ENCODE measurements at places on chromosomes 11 and 22. TPM values are rescaled to one million over a fixed set of nuclear protein-coding genes. Genes with fewer than 3 reads are reported as not detected.
A peak's percentile ranks its signal among the peaks of the same experiment; 100 is the strongest.

- H3K36me3 ChIP-seq: no peaks in the 10 kb centered on the region
- peaks cover 10% of the 10 kb centered on the region for H3K4me1 ChIP-seq
- no peak for DNase-seq
These were observed 110.8 kb upstream of the CD82 start for GRCh38 chr11:44454666-44455065.

DNA sequence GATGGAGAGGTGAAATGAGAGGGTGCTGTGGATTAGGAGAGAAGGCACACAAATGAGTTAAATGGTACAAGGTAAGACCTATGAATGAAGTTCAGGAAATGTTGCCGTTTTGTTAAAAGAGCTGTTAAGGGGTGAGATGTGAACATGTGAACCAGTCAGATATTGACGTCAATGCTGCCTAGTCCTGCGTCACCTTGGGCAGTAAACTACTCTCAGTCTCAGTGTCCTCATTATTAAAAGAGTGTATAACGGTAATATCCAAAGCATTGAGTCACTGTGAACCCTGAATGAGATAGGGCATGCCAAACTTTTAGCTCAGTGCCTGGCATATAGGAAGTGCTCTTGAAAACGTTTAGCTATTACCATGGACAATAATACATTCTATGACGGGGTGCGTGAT is 32.4 kb upstream of the SORL1-AS1 start:
- no peak for DNase-seq
- no peaks in the 10 kb centered on the region for H3K27me3 ChIP-seq
- peaks cover 3% of the 10 kb centered on the region for H3K4me1 ChIP-seq
- no peak overlapping the region for H3K27ac ChIP-seq

KRTAP5-7 gene
- polyA plus RNA-seq: not detected

GRCh38 chr11:46719048-46719542 is at the start of gene F2:
Gene F2, plus strand, starts transcription at chr11:46719213. Its CDS starts 23 bp downstream, at chr11:46719236.
- H3K4me1 ChIP-seq: no peaks in the 10 kb centered on the region
- DNase-seq: no peak
- H3K27me3 ChIP-seq: no peaks in the 10 kb centered on the region
- H3K4me3 ChIP-seq: no peak within 1 kb of the TSS
- no peaks in the 10 kb centered on the region for H3K36me3 ChIP-seq

DNA sequence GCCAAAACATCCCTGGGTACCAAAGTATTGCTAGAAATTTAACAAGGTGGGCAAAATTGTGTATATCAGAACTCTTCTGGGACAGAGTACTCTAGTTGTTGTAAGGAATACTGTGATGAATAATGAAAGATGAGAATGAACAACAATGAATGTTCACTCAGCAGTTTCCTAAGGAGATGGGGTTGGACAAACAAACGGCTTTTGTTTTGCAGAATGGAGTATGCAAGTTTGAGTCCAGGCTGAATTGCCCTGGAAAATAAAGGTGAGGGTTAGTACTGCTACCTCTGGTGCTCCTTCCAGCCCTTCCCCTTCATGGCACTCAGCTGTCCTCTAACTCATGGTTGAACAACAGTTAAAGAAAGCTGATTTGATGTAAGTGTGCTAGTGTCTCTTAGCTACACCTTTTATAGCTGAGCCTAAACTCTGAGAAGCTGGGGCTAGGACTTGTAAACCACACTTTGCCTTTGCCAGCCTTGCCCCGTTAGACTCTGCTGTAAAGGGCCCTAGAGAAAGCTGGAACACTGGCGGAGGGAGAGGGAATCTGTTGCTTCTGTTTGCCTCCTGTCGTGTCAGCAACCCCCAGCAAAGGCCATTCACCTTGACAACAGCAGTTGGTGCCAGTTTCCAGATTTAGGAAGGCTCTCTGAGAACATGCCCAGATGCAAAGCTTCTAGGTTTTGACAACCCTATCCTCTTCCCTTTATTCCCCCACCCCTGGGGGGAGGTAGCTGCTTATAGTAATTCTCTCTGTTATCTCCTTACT is 41.2 kb upstream of the POLD3 start:
- H3K27me3 ChIP-seq: no peaks in the 10 kb centered on the region
- DNase-seq: no peak
- no peak overlapping the region for H3K4me3 ChIP-seq
- no peak overlapping the region for H3K27ac ChIP-seq

- peaks cover 22% of the 10 kb centered on the region for H3K4me1 ChIP-seq
- H3K27ac ChIP-seq: peak overlapping the region; percentile 31
- H3K27me3 ChIP-seq: no peaks in the 10 kb centered on the region
- peak; percentile 53 for DNase-seq
These were observed 78.5 kb upstream of the NCAM1 start for GRCh38 chr11:112882494-112883381.

GRCh38 chr11:112176077-112176476 is 765 bp downstream of the BCO2 start:
- peaks cover 3% of the 10 kb centered on the region for H3K4me1 ChIP-seq
- no peaks in the 10 kb centered on the region for H3K36me3 ChIP-seq
- peak overlapping the region; percentile 93 for H3K27ac ChIP-seq
- H3K4me3 ChIP-seq: peak overlapping the region; percentile 42

GRCh38 chr22:24330636-24331035 is 60.0 kb downstream of the SPECC1L start:
- H3K36me3 ChIP-seq: peaks cover 26% of the 10 kb centered on the region
- H3K4me1 ChIP-seq: no peaks in the 10 kb centered on the region
- no peak overlapping the region for H3K27ac ChIP-seq
- no peak overlapping the region for H3K4me3 ChIP-seq

DNA sequence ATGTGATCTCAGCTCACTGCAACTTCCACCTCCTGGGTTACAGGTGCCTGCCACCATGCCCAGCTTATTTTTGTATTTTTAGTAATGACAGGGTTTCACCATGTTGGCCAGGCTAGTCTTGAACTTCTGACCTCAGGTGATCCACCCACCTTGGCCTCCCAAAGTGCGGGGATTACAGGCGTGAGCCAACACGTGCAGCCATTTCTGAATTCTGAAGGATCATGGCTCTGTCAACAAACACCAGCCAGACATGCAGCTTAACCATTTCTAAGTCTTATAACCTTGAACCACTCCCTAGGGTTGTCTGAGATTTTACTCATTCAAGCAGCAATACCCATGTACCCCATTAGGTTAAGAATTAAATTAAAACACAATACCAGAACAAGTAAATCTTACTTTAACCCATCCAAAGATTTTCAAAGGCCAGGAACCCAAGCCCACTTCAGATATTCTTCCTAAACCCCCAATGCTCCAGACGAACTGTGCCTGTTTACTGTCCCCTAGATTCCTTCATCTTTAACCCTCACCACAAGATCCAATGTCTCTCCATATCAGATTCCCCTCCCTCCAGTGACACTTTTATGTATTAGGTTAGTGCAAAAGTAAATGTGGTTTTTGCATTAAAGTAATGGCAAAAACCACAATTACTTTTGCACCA is 4.0 kb downstream of the RPS13 start:
- peaks cover 28% of the 10 kb centered on the region for H3K36me3 ChIP-seq
- H3K4me1 ChIP-seq: peaks cover 16% of the 10 kb centered on the region
- no peak overlapping the region for H3K4me3 ChIP-seq
- DNase-seq: no peak
- no peaks in the 10 kb centered on the region for H3K27me3 ChIP-seq
